ENCODE measurements at places on chromosomes 7 and 10.

DNA sequence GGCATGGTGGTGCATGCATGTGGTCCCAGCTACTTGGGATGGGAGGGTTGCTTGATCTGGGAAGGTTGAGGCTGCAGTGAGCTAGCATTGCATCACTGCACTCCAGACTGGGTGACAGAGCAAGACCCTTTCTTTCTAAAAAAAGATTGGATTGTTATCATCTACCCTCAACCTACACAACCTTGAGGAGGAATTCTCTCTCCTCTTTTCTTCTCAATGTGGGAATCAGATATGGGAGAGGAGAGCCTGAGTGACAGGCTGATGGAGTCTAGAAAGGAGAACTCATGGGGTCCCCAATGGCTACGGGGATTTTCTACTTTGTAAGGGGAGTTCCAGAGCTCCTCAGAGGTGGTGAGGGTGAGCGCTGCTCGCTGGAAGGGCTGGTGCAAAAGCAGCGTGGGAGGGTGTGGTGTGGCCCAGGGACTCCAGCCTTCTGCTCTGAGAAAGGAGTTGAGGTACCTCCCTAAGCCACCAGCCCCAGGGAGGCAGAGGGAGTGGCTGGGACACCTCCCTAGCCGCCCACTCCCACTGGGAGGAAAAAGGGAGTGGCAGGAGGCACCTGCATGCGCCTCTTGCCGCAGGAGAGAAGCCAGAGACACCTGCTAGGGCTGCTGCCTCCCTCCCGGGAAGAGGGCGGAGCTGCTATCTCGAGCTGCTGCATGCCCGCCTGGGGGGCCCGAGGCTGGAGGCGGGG, 48.4 kb downstream of the GATA3 start:
- no peak for DNase-seq

- DNase-seq, result no peak
Observed at GRCh38 chr7:73423519-73424488, 9.8 kb upstream of the FZD9 start.

- DNase-seq, result no peak
Observed at GRCh38 chr10:56991591-56992069, 630.6 kb upstream of the ZWINT start.

DNA sequence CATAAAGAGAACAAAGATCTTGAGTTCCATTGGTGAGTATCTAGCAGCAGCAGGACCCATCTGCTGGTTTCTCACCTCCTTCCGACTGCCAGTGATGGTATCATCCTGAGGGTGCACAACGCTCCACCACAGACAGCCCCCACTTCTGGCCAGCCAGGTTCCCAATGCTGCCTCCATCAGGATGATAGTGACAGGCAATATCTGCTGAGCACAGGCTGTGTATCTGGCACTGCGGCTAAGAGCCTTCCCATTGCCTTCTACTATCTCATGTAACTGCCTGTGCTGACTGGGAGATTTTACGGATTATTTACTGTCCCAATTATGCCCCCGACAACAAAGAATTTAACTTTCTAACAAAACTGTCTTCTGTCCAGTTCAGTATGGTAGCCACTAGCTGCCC, 352.4 kb upstream of the AOAH start:
- DNase-seq, result no peak

DNA sequence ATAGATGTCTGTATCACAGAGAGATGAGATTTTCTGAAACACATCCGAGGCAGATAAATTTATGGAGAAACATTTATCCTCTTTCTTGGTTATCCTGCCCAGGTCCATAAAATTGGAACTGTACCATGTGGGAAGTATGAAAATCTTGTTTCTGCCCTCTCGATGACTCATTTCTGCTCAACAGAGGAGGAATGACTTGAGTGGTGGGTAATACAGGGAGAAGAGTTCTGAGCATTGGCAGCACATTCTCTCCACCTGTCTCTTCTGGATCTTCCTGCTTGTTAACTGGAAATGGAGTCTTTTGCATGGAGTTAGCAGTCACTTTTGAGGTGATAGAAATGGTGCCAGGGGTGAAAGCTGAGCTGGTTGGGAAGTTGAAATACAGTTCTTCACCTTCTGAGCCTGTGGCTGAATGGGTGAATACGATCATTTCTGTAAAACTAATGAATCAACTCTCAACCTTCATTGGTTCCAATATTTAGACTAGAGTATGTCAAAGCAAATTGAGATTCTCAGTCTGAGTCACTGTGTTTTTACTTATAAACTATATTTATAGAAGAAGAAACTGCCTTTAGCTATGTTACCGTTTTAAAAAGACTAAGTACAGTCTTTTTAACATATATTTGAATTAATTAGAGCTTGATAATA, 945.5 kb downstream of the SORCS3 start:
- DNase-seq, result no peak

DNA sequence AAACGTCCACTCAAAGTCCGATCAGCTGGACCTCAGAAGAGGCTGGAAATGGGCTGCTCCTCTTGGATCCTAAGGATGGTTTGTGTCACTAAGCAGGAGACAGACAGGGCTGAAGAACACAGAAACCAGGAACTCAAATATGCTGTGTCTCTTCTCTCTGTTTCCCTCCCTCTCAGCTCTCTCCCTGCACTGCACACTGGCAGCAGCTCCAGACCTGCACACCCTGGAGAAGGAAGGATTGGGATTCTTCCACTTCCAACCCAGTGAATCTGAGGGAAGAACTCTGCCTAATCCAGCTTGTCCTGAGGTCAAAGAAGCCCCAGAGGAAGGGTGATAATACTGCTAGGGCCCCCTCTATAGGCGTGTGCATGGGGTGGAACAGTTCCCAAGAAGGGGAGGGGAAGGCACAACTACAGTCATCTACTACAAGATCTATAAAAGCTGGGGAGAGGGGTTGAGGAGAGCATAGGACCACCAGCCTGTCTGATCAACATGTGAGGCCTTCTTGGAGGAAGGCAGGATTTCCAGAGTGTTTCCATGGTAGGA, 22.7 kb upstream of the ZCCHC24 start:
- DNase-seq, result no peak

DNA sequence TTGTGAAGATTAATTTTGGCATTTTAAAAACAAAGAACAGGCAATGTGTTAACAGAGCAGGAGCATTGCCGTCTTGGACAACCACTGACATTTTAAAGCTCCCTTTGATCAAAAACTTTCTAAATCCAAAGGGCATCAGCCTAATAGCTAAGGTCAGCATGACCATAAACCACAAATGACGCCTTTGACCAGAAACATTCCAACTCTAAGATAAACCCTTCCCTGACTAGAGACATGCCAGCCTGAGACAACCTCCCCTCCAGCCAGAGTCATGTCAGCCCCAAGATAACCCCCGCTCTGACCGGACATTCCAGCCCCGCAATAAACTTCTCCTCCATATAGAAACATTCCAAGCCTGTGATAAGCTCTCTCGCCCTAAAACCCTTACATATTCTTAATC, 949.4 kb upstream of the POT1 start:
- DNase-seq, result no peak

GRCh38 chr7:137585591-137585990, 242.1 kb upstream of the PTN start:
- DNase-seq, result no peak

- no peak for DNase-seq
Observed at GRCh38 chr10:52261362-52261761, 52.7 kb upstream of the DKK1 start.

DNA sequence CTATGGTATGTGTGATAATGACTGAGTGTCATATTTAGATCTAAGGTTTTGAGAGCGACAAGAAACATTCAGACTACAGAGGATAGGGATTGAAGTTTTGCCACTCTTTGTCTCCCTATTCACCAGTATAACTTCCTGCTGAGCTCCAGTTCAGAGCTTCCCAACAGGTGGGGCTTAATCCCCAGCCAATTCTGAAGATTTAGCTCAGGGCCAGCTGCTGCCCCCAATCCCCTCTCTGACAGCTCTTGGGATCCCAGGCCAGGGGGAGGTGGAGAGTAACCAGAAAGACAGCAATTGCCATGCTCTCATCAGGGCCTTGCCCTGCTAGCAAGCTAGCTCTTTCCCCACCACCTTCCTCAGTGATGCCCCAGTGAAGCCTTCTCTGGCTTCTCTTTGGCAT, 57.8 kb downstream of the TRIL start:
- no peak for DNase-seq

DNA sequence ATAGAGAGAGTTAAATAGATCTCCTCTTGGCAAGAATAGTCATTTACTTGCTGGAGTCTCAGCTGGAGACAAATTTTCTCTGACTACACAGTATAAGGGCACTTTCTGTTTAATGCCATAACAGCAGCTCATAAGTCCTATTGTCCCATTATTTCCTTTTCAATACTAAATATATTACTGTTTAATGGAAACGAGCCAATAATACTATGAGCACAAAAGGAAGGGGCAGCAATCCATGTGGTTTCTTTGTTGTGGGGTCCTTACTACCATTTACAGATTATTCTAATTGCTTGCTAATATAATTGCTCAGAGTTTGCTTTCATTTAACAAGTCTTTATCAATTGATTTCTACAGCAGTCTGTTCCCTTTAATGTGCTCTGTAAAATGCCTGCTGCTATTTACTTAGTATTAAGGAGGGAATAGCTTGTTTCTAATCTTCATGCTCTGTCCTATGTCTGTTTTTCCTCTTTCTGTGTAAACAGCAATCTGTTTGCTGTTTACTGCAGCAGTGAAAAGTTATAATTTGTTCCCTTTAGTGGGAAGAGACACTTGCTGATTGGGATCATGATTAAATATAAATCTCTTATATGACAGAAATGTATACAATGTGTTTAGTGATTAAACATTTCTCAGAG, 296.2 kb upstream of the SMIM30 start:
- DNase-seq, result no peak

GRCh38 chr7:49333180-49333881, 409.0 kb downstream of the CDC14C start:
- DNase-seq, result no peak

DNA sequence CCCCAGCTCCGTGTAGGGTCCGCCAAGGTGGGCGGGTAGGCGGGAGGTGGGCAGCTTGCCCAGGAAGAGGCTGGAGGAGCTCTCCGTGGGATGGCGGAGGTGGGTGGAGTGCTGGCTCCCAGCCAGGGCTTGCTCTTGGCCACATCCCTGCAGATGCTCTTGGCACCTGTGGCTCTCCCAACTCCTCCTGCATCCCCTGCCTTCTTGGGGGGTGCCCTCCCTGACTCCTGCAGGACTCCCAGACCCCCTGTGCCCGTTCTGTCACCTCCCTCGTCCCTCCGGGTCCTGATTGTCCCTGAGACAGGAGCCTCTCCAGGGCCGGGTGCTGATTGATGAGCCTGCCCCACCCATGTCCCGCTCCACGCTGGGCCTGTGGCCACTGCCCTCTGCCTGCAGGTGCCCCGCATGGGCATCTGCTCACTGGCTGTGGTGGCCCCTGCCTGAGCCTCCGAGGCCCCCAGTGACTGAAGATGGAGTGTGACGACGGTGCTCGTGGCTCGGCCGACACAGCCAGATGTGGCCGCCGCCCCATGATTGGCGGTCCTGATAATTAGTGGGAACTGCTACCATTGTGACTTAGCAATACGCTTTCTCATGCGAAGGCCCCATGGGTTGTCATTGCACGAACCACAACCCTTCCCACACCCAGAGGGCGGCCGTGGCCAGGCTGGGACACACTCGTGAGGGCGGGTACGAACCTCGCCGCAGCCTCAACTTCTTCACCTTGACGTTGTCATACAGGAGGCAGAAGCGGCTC, 23.6 kb downstream of the CFAP46 start:
- no peak for DNase-seq

- DNase-seq, result no peak
Observed at GRCh38 chr7:31950091-31950755, 120.0 kb downstream of the PDE1C start.

DNA sequence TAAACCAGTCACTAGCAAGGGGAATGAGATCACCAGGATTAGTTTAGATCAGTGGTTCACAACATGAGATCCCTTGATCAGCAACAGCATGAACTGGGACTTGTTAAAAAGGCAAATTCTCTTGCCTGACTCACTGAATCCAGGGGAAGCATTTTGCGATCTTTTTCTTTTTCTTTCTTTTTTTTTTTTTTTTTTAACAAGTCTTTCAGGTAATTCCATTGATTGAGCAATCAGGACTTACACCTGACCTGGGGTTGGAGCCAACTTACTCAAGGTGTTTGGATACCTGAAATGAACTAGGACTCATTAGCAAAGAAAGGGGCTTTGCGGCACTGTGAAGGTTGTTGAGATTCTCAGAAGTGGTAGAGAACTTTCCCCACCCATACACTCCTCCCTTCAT, 47.1 kb upstream of the PRR15 start:
- DNase-seq, result no peak

- no peak for DNase-seq
Observed at GRCh38 chr7:122588621-122589020, 110.3 kb downstream of the RNF133 start.

GRCh38 chr7:124898531-124898930, 31.1 kb downstream of the POT1 start:
- DNase-seq, result no peak

DNA sequence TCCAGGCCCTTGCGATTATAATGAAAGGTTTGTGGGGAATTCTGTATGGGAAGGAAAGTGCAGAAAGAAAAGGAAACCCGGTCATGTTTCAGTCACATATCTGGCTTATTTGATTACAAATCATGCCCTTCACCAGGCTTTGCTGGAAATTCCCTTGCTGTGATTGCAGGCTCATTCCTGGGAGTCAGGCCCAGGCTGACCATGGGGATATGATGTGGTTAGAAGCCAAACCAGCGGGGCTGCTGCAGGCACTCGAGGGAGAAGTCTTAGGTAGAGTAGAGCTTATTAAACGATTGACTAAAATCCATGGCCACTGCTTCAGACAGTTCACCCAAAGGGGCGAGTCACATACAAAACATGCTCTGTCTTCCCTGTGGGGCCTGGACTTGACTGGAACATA, 16.2 kb downstream of the PKD1L1 start:
- no peak for DNase-seq

DNA sequence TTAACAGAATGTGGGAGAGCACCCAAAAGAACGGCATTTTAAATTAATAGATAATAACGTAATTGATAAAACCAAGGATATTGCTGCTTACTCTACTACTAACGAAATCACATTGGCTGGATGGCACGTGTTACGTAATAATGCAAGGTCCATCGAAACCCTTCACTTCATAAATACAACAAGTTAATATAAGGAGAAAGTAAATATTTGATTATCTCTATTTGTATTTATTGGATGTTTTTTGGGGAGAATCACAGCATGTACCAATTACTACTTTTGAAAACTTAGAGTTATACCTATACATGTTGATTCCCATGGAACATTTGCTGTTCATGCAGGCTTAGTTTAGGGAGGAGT, 1.6 kb downstream of the PRKG1 start:
- DNase-seq, result no peak

- no peak for DNase-seq
Observed at GRCh38 chr10:24494236-24494635, 229.5 kb downstream of the ARHGAP21 start.

All from activated CD8-positive, alpha-beta memory T cell treated with anti-CD3 and anti-CD28 coated beads for 48 hours (primary cell).